ENCODE measurements at places on chromosomes 7 and 10.

DNA sequence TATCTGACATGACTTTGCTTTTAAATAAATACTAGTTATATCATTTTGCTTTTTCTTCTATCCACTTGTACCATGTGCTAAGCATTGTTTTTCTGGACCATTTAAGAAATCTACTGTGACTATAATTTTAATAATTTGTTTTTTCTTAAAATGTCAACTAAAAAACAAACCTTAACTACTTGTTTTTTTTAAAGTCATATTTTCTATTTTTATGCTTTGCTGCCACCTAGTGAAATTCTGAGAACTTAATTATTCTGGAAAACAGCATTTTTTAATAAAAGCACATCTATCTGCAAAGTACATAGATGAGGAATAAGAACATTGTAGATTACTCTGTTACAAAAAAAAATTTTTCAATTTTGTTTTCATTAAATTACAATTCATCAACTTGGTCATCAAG is 47.4 kb downstream of the ORC5 start:
- DNase-seq = no peak

- no peak for DNase-seq
These were observed 64.2 kb upstream of the DDC start for GRCh38 chr7:50629238-50629901.

DNA sequence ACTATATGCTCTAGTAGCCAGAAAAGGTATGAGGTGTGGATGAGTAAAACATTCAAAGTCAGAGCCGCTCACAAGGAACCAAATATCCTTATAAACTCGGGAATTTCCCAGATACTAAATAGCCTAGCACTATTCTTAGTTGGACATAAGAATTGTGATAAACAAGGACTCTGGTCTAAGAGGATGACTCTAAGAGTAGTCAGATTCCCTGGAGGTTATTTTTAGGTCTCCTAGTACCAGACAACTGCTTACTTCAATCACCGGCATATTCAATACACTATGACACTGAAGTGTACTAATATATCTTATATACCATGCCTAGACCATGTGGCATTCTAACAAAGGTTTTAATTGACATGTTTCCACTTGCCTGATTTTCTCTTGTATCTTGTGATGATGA is 56.5 kb downstream of the LMBR1 start:
- no peak for DNase-seq

- DNase-seq = no peak
These were observed 707 bp downstream of the CLEC2L start for GRCh38 chr7:139523968-139524815.

DNA sequence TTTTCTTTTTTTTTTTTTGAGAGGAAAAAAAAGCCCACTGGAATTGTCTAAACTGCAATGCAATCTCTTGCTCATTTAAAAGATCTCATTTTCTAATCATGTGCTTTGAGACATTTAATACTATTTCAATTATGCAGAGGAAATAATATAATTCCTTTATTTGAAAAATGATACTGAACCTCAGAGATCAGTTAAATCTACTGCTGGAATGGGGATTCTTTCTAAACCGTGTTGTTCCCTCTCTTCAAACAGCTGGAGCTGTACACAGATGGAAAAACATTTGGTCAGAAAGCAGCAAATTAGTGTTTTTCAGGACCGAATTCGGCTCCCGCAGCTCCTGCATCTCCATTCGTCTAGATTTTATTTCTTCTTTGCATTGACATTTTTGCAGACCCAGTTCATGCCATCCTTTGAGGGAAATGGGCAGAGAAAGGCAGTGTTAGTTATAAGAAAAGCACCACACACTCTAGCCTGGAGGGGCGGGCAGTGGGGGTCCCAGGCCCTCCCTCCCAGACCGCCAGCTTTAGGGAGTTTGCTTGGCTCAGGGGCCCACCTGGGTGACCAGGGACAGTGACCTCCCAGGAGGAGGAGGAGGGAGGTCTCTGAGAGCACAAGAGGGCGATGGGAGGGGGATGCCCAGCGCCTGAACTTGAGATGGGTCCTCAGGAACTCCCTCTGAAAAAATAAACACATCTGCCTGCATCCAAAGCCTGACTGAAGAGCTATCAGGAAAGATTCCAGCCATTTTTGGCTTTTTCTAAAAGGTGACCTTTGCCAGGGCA is 32.4 kb downstream of the TRIM8 start:
- no peak for DNase-seq

DNA sequence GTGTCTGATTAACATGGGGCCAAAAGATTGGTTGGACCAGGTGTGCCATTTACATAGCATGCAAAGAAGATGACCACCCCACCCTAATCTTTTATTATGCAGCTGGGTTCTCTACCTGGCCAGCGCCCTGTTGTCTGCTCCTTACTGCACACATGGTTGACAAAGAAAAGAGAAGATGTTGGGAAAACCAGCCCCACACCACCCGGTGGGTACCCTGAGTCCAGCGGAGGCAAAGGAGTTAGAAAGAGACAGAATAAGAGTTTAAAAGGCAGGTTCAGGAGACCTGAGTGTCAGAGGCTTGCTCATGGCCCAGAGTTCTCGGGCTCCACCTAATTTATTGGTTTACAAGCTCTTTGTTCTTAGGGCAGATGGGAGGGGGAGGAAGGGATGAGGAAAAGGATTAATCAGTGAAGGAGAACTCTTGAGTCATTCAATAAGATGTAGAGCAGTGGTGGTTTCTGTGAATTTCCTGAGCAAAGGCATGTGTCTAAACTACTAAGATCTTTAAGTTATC is 24.1 kb upstream of the ABCA13 start:
- DNase-seq = no peak

DNA sequence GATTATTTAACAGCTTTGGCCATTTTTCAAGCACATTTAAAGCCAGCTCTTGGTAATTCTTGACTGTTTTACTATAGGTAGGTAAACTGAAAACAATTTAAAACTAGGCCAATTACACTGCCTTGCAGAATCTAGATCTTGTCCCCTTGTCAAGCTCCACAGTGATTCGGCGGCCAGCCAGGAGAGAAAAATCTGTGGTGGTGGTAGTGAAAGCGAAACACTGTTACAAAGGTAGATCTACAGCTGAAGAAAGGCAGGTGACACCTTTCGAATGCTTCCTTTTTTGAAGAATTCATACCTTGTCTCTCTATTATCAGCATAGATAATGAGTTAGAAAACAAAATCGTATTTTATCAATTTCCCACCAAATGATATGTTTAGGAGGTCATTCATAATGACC is 218.3 kb downstream of the POU6F2 start:
- DNase-seq = no peak

DNA sequence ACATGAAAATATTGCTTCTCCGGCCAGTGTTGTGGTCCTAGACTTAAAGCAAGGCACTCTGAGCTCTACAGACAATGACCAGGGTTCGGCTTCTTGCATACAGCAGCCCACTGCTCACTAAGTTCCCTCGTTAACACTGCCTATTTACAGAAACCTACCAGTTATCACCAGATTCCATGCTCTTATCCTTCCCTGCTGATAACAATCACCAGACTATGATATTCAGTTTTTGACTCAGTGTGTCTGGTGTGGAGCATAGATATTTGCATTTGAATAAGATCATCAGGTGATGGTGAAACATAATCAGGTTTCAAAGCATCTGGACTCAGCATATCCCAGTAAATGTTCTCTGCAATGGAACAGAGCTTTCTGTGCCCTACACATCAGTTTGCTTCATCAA is 182.3 kb downstream of the SNX13 start:
- no peak for DNase-seq

DNA sequence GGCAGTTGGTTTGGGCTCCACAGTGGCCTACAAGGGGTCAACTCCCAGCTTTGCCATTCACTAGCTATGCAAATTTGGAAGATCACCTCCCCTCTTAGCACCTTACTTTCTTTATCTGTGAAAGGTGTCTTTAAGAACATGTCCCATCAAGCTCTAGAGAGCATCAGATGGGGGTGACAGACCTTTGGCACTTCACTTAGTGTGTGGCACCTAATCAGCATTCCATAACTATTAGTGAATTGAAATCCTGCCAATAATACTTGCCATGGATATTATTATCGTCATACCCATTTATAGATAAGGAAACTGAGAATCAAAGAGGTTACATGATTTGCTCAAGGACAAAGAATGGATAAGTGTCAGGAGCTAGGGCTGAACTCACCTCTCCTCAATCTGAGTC is 51.9 kb downstream of the PLPP4 start:
- DNase-seq = no peak

GRCh38 chr7:55518836-55519235 is 53.5 kb downstream of the VOPP1 start:
- no peak for DNase-seq

DNA sequence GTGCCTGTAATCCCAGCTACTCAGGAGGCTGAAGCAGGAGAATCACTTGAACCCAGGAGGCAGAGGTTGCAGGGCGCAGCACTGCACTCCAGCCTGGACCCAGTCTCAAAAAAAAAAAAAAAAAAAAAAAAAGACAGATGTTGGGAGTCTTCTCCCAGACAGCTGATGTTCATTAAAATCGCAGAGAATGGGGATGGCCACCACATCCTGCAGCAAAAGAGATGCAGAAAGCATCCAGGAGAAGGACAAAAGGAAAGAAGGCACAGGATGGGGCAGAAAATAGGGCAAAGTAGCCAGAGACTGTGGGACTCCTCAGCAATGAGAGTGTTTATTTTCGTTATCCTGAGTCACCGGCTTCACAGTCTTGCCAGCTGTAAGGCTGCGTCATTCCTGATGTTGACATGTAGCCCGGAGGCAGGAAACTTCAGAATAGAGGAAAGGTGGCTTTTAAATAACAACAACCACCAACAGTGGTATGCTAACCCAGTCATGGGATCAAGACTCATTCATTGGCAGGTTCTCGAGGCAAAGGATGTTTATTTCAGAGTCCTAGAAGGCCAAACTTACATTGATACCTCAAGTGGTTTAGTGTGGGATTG is 149.5 kb upstream of the SVIL start:
- DNase-seq = no peak

DNA sequence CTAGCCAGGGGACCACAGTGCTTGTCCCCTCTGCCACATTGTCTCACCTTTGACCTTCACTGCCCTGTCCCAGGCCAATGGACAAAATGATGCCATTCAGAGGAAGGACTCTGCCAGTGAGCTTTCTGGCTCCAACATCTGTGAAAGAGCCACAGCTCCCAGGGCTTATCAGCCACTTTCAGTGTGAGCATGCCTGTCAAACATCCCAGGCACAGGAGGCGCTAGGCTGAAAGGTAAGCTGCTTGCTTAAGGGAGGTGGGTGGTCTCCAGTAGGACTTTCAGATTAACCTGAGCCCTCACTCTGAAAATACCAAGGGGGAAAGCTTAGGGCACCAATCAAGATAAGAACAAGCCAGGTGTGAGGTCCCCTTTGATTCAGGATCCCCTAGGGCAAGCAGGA is 59.8 kb upstream of the GDF10 start:
- no peak for DNase-seq

DNA sequence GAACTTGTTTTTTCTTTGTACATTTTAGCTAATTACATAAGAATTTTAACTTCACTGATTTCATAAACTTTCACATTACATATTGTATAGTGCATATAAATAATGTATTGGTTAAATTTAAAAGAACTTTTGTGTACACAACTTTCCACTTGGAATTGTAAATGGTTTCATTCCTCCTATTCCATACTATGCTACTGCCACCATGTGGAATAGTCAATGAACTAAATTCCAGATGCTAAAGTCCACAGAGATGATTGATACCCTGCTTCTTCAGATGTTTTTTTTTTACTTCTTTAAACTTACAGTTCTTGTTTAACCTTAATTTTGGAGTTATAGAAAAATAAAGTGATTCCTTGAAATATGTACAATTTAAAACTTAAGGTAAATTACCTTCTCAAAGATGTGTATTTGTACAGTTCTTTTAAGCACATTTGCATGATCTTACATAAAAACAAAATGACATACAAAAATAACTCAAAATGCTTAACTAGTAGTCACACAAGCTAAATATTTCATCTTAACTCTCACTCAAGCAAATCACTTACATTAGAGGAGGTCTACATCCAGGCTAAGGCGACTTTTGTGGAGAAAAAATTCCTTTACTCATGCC is 247.6 kb upstream of the HGF start:
- DNase-seq = no peak

DNA sequence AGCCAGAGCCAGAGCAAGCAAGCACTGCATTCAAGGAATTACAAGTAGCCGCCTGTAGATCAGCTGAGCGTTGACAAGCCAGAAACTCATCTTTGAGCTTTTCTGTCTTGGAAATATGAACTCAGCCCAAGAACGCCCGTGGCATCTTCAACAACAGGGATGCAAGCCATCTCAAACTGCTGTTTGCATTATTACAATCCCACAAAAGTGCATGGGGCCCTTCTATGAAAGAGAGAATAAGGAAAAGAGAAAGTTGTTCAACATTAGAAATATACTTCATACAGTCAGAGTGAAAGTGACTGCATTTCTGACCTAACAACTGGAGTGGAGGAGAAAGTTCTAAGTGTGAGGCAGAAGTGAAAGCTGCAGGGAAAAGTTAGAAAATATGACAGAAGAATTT is 6.5 kb downstream of the SGCE start:
- DNase-seq = no peak

- no peak for DNase-seq
These were observed 48.7 kb upstream of the RHOBTB1 start for GRCh38 chr10:60992636-60993035.

GRCh38 chr7:134778941-134779740 is at the start of gene CALD1:
Gene CALD1 (plus strand): TSS chr7:134779634. CDS start chr7:134867734, 88,100 bp downstream.
- no peak for DNase-seq

DNA sequence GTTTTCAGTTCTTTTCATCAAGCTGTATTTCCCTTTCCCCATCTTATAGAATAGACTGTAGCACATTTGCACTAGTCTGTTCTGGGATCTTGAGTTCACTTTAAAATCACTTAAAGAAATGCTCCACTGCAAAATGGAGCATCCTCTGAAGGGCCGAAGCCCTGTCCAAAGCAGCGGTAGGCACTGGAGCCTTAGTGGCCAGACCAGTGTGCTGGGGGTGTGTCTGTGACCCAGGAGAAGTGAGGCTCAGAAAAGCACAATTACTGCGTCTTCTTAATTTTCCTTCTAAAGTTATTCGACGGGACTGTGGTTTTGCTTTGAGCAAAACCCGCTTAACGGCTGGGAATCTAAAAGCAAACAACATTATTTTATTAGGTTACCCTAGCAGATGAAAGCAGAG is 205.7 kb downstream of the SLC25A13 start:
- no peak for DNase-seq

DNA sequence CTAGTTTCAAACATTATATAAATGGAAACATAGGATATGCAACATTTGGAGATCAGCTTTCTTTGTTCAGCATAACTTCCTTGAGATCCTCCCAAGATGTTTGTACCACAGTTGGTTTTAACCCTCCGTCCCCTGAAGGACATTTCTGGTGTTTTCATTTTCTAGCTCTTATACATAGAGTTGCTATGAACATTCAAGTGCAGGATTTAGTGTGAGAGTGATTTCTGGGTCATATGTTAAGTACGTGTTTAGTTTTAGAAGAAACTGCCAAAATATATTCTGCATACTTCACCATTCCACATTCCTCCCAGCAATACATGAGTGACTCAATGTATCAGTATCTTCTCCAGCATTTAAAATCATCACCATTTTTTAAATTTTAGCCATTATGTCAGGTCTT is 588.7 kb upstream of the PFKP start:
- DNase-seq = no peak

GRCh38 chr7:106721816-106722785 is 61.1 kb upstream of the CCDC71L start:
- no peak for DNase-seq

All from stimulated activated naive CD8-positive, alpha-beta T cell treated with anti-CD3 and anti-CD28 coated beads, Interleukin-15, amount 100 ng/mL, for 72 hours (primary cell).